Kidney capillary endothelial cell (primary cell): ENCODE measurements at places on chromosomes 4 and X.

- no peak for DNase-seq
Measured at GRCh38 chrX:70026851-70027200, 22.9 kb downstream of the AWAT2 start.

- no peak for DNase-seq
Measured at GRCh38 chrX:1658071-1658491, 43.2 kb downstream of the ASMT start.

DNA sequence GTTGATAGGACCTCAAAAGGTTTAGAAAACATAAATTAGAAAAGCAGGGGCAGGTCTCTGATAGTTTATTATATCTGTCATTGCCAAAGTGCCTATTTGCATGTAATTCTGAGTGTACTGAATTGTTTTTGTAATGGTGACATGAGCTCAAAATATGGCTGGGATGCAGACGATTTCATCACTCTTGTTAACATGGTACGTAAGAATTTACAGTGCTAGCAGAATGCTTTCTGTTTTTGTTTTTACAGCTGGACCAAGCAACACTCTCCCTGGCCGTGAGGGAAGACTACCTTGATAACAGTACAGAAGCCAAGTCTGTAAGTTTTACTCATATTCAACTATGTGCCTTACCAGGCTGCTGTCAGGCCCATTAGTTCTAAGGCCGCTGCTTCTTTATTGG is 58.1 kb downstream of the PHEX start:
- no peak for DNase-seq

- peak; percentile 82 for DNase-seq
Measured at GRCh38 chrX:2705046-2705832, 14.1 kb downstream of the CD99 start.

DNA sequence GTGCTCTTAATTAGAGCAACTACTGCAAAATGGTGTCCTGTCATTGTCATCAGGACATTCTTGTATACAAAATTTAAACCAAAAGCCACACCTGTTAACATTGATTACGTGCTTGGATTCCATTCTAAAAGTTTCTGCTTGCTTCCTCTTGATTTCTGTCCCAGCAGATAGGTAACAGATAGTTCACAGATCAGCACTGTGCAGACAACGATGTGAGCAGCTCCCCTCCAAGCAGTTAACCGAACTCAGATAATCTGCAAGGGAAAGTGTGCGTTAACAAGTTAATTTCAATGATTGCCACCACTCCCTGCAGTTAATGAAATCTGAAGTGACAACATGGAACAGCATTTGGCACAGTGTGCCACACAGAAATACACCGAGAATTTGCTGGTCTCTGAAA is 54.4 kb upstream of the RELL1 start:
- no peak for DNase-seq

GRCh38 chr4:122612540-122612939 is 8.3 kb downstream of the IL21 start:
- no peak for DNase-seq
